ENCODE measurements at places on chromosomes 7 and 10. TPM values are rescaled to one million over a fixed set of nuclear protein-coding genes. Genes with fewer than 3 reads are reported as not detected.

DNA sequence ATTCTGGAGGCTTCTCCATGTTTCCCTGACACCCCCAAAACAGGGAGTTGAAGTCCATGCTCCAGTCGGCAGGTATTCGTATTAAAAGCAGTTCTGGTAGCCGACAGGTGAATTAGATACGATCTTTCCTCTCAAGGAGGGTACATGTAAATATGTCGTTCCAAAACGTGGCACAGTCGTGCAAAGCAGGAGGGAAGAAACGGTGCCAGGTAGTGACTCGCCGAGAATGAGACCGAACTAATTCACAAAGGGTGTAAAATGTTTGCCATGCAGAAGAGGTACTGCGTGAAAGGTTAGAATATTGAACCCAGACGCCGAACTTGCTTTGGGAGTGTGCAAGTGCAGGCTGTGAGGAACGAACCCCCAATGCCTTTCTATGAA lies 483 bp downstream of the EDRF1 start:
- H3K4me3 ChIP-seq, result peak overlapping the region; percentile 96
- no peak for DNase-seq
- H3K36me3 ChIP-seq, result peaks cover 26% of the 10 kb centered on the region
- H3K4me1 ChIP-seq, result peaks cover 8% of the 10 kb centered on the region
- H3K27ac ChIP-seq, result peak overlapping the region; percentile 92
- H3K27me3 ChIP-seq, result no peaks in the 10 kb centered on the region

DNA sequence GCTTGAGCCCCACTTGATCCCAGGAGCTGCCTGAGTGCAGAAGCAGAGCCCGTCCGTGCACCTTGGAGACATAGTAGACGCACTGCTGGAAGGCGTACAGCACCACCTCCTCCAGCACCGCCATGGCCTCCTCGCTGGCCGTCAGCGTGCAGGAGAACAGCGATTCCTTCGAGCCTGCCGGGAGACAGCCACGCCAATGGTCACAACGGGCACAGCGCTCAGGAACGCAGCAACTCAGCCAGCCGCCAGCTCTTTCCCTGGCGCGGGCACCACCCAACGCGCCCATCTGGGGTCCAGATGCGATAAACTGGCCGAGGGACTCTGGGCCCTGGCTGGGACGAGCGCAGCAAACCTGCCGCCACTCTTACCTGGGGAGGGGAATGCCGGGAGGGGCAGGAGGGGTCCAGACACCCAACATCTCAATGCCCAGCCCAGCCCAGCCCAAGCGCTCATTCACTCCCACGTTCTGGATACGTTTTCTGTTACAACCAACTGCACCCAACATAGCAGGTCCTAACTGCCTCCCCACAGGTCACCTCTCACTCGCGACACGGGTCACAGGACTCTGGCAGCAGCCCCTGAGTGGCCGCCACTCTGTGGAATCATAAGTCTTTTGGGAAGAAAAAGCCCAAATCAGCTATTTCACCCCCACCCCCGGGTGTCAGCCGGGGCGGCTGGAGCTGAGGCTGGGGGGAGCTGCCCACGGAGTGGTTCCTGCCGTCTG lies 41.9 kb downstream of the AP5Z1 start:
- peaks cover 13% of the 10 kb centered on the region for H3K27me3 ChIP-seq
- DNase-seq, result no peak
- no peak overlapping the region for H3K4me3 ChIP-seq

DNA sequence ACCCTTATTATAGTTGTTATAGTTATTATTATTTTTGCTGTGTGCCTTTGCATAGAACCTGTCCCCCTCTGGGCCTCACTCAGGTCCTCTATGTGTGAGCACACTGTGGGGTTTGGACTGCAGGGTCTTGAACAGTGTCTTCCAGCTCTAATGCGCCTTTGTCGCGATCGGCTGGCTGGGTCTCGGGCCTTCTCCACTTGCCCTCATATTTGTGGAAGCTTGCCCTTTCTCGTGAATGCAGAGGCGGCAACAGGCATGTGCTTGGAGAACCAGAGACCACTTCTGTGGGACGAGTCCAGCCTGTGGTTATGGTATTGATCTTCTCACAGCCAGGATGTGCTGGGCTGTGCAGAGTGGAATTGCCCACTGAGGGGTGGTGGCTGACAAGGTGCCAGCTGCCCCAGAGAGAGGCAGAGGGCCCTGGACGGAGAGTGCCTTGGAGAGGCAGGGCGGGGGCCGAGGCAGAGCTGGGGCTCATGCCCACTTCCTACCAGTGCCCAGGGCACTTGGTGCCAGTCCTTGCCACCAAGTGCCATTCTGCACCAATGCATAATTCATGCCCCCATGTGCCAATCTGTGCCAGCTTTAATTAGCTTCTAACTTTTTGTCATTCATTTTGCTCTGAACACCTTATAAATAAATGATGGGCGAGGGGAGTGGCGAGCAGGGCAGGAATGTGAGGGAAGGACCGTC lies 6.8 kb upstream of the CDH23 start:
- H3K27me3 ChIP-seq, result peaks cover 22% of the 10 kb centered on the region
- DNase-seq, result no peak
- no peaks in the 10 kb centered on the region for H3K36me3 ChIP-seq
- no peak overlapping the region for H3K27ac ChIP-seq
- no peak overlapping the region for H3K4me3 ChIP-seq

DNA sequence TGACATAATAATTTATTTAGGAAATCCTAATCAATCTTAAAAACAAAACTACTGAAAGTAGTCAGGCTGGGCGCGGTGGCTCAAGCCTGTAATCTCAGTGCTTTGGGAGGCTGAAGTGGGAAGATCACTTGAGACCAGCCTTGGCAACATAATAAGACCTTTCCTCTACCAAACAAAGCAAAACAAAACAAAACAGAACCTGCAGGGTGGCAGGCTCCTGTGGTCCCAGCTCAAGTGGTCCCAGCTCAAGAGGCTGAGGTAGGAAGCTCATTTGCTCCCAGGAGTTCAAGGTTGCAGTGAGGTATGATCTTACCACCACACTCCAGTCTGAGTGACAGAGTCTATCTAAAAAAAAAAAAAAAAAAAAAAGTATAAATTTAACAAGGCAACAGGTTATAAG lies 748.0 kb downstream of the CNTNAP2 start:
- no peaks in the 10 kb centered on the region for H3K27me3 ChIP-seq
- no peaks in the 10 kb centered on the region for H3K36me3 ChIP-seq
- no peak overlapping the region for H3K27ac ChIP-seq
- no peaks in the 10 kb centered on the region for H3K4me1 ChIP-seq
- no peak for DNase-seq

DNA sequence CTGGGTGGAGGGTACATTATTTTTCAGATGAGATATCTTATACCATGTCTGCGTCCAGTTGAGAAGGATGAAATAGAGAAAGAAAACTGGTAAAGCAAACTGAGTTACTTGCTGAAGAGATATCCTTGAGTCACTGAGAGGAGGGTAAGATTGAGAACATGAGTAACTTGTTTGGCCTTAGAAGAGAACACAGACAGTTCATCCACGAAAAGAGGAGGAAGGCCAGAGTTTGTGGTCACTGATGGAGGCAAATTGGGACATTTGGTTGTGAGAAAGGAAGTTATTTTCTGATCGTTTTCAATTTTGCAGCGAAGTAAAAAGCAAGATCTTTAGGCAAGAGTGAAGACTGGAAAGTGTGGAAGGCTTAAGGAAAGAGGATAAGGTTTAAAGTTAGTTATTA lies 15.6 kb downstream of the MBL2 start:
- H3K4me3 ChIP-seq, result no peak overlapping the region
- H3K27ac ChIP-seq, result no peak overlapping the region
- no peaks in the 10 kb centered on the region for H3K36me3 ChIP-seq
- no peak for DNase-seq
- no peaks in the 10 kb centered on the region for H3K27me3 ChIP-seq

DNA sequence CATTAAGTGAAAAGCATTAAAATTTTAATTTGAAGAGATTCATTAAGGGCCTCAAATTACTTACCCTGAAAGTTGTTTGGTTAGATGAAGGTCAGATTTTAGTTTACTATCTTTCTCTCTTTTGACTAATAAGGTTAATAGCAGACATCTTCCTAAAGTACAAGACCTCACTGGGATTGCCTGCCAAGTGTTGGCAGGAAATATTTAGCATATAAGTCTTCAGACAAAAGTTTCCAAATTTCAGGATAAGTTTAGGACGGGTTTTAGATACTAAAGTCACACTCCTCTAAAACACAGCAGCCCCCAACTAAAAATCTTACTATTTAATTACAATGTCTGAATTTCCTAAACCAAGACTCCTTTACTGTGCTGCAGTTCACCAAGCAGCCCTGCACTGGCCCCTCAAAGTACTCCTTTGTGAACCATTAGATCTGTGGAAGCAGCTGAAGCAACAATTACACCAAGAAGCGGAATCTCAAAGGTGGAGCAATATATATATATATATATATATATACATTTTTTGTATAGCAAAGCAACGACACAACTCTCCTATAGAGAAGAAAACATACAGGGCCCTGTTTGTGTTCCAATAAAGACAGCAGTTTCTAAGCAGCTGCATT lies 91.2 kb upstream of the KCNIP2 start:
- H3K4me1 ChIP-seq, result peaks cover 12% of the 10 kb centered on the region
- H3K4me3 ChIP-seq, result no peak overlapping the region
- no peak for DNase-seq
- no peak overlapping the region for H3K27ac ChIP-seq

DNA sequence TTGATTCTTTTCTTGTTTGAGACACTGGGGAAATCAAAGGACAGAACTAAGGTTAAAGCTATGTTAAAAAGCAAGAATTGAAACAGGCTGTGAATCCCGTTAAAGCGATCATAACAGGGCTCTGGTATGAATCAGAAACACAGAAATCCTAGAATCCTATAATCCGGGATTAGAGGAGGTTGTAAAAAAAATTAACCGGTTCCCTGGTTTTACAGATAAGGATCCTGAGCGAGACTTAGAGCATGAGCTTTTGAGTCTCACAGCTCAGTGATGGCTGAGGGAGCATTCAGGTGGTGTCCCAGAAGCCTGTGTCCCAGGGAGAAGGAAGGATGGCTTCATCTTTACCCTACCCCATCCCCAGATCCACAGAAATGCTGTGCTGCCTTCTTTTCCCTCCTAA lies 461.3 kb downstream of the PAXIP1 start:
- H3K27ac ChIP-seq, result no peak overlapping the region
- no peaks in the 10 kb centered on the region for H3K36me3 ChIP-seq
- no peak overlapping the region for H3K4me3 ChIP-seq
- H3K4me1 ChIP-seq, result no peaks in the 10 kb centered on the region
- no peaks in the 10 kb centered on the region for H3K27me3 ChIP-seq

- DNase-seq, result peak; percentile 85
- H3K4me1 ChIP-seq, result peaks cover 51% of the 10 kb centered on the region
- H3K27me3 ChIP-seq, result no peaks in the 10 kb centered on the region
- H3K4me3 ChIP-seq, result peak overlapping the region; percentile 86
Observed at GRCh38 chr7:66758950-66759628, 18.6 kb downstream of the RABGEF1 start.

- no peaks in the 10 kb centered on the region for H3K27me3 ChIP-seq
- peak overlapping the region; percentile 36 for H3K4me3 ChIP-seq
- peaks cover 33% of the 10 kb centered on the region for H3K4me1 ChIP-seq
Observed at GRCh38 chr10:27568196-27569175, 64.4 kb downstream of the RAB18 start.

SIRT1 gene
- total RNA-seq, result 23.2 TPM

DNA sequence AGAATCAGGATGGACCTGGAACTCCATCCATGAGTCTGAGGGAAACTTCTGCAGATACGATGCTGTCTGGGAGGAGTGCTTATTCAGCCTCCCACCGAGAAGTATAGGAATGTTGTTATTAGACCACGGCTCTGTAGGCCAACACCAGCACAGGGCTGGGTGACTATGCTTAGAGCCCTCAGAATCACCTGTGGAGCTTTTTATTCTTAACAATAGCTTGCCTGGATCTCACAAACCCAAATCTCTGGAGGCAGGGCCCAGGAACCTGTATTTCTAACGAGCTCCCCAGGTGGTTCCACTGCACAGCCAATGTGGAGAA lies 55.6 kb upstream of the ARID5B start:
- peaks cover 12% of the 10 kb centered on the region for H3K4me1 ChIP-seq
- no peak overlapping the region for H3K4me3 ChIP-seq
- no peaks in the 10 kb centered on the region for H3K27me3 ChIP-seq
- H3K36me3 ChIP-seq, result no peaks in the 10 kb centered on the region
- DNase-seq, result no peak
- H3K27ac ChIP-seq, result no peak overlapping the region

SDHAF3 gene
- total RNA-seq, result 23.8 TPM

PLXNA4 gene
- 0.14 TPM for total RNA-seq

DLX6 gene
- not detected for total RNA-seq

- H3K27ac ChIP-seq, result no peak overlapping the region
- no peak overlapping the region for H3K4me3 ChIP-seq
- no peaks in the 10 kb centered on the region for H3K36me3 ChIP-seq
- no peak for DNase-seq
- peaks cover 15% of the 10 kb centered on the region for H3K27me3 ChIP-seq
Observed at GRCh38 chr10:27713941-27714340, 31.7 kb downstream of the MKX start.

DNA sequence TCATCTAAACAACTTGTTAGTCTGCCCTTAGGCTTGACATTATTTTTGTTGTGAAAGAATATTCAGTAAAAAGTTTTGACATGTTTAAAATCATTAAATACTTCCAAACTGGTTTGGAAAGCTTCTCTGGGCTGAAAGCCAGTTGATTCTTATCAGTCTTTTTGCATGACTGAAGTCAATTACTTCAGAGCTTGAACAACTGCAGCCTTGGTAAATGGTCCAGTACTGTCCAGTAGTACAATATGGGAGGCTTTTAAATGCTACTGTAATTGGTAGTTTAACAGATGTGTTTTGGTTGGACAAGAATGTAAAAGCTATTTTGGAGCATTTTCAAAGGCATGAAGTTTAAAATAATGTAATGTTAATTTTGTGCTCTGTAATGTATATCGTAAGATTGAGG lies 103.4 kb downstream of the SDK1 start:
- DNase-seq, result no peak
- peaks cover 73% of the 10 kb centered on the region for H3K27me3 ChIP-seq
- H3K4me1 ChIP-seq, result no peaks in the 10 kb centered on the region
- no peaks in the 10 kb centered on the region for H3K36me3 ChIP-seq
- H3K4me3 ChIP-seq, result no peak overlapping the region
- H3K27ac ChIP-seq, result no peak overlapping the region
